ENCODE measurements at places on chromosomes 3 and 15. TPM values are rescaled to one million over a fixed set of nuclear protein-coding genes. Genes with fewer than 3 reads are reported as not detected.
A peak's percentile ranks its signal among the peaks of the same experiment; 100 is the strongest.

GRCh38 chr3:180926526-180926925 lies 14.1 kb downstream of the FXR1 start:
- no peaks in the 10 kb centered on the region for H3K27me3 ChIP-seq
- H3K36me3 ChIP-seq: peaks cover 15% of the 10 kb centered on the region
- H3K4me1 ChIP-seq: peaks cover 16% of the 10 kb centered on the region
- no peak overlapping the region for H3K4me3 ChIP-seq
- no peak for DNase-seq

GRCh38 chr3:38627956-38628355 lies 21.5 kb downstream of the SCN5A start:
- H3K27ac ChIP-seq: no peak overlapping the region
- no peak for DNase-seq
- peaks cover 6% of the 10 kb centered on the region for H3K27me3 ChIP-seq
- peaks cover 3% of the 10 kb centered on the region for H3K4me1 ChIP-seq
- no peak overlapping the region for H3K4me3 ChIP-seq

GRCh38 chr3:49754536-49754935 lies 30.8 kb upstream of the GMPPB start:
- no peak for DNase-seq
- no peaks in the 10 kb centered on the region for H3K27me3 ChIP-seq
- peaks cover 18% of the 10 kb centered on the region for H3K4me1 ChIP-seq
- no peak overlapping the region for H3K4me3 ChIP-seq

DNA sequence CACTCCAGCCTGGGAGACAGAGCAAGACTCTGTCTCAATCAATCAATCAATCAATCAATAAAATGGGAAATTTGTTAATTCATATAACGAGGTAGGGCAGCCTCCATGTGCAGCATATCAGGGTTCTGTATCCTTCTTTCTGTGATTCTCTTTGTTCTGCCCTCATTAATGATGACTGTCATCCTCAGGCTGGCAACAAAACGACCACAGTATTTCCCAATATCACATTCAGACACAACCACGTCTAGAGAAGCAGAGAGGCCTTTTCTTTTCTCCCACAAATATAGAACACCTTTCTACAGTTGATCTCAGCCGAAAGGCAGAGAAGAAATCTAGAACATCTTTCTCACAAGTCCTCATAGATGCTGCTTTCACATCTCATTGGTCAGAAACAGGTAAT lies 11.2 kb downstream of the CEP19 start:
- no peaks in the 10 kb centered on the region for H3K36me3 ChIP-seq
- H3K27me3 ChIP-seq: peaks cover 4% of the 10 kb centered on the region
- H3K27ac ChIP-seq: no peak overlapping the region
- H3K4me3 ChIP-seq: no peak overlapping the region
- H3K4me1 ChIP-seq: no peaks in the 10 kb centered on the region
- DNase-seq: no peak

DNA sequence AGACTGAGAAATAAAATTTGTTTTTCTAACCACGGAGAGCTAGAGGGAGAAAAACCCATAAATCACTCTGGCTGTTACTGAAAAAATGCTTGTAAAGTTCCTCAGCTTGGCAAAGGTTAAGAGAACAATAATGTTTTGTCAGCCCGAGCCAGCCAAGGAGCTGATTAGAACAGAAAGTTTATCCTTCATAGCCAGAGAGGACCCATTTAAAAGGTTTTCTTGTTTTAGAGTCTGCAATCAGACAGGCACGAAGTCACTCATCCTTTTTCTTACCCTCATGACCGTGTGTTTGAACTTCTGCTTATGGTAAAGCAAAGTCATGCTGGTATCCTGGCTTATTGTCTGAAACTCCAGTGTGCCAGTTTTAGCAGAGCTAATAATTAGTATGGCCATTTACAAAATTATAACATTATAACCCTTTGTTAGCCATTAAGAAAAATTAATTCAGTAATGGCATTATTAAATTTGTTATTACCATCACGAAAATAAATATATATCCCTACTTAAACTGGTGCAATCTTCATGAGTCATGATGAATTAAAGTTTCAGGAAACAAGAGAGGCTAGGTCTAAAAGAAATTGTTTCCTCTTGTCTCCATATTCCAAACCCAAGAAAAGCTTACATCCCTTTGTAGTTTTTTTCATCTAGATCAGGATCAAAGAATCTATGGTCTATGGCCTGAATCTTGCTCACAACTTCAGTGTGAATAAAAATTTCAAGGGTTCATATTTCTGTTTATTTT lies 13.5 kb upstream of the STXBP5L start:
- H3K4me1 ChIP-seq: peaks cover 19% of the 10 kb centered on the region
- DNase-seq: no peak
- peaks cover 17% of the 10 kb centered on the region for H3K27me3 ChIP-seq
- no peak overlapping the region for H3K27ac ChIP-seq

GRCh38 chr3:36843065-36844051 lies 79.0 kb upstream of the DCLK3 start:
- no peak overlapping the region for H3K4me3 ChIP-seq
- H3K27me3 ChIP-seq: no peaks in the 10 kb centered on the region
- no peak for DNase-seq
- no peak overlapping the region for H3K27ac ChIP-seq

DNA sequence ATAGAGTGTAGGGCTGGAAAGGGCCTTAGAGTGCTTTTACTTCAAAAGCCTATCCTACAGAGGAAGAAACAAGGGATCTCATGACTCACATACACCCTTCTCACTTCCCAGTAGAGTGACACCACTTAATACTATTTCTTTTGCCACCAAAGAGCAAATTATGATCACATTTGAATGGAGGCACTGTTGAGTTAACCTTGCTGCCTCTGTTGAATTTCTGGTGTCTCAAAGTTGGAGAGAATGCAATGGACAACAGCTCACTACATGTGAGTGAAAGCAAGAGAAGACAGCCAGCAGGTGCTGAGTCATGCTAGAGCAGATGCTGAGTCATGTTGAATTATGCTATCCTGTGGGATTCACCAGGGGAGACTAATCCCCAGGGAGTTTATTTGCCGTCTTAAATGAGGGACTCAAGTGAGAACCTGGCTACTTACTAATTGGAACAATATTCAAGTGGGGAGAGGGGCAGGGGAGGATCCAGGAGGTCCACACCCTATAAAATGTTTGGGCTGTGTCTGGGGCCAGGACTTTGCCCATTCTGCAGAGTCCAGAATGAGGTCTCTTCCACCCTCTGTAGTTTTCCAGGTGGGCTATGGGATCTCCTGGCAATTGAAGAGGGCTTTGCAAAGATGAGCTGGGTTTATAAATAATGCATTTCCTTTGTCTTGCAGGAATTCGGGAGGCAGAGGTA lies 35.8 kb downstream of the ST8SIA2 start:
- H3K4me1 ChIP-seq: no peaks in the 10 kb centered on the region
- H3K4me3 ChIP-seq: no peak overlapping the region
- no peak for DNase-seq
- no peaks in the 10 kb centered on the region for H3K36me3 ChIP-seq
- no peak overlapping the region for H3K27ac ChIP-seq
- no peaks in the 10 kb centered on the region for H3K27me3 ChIP-seq

DNA sequence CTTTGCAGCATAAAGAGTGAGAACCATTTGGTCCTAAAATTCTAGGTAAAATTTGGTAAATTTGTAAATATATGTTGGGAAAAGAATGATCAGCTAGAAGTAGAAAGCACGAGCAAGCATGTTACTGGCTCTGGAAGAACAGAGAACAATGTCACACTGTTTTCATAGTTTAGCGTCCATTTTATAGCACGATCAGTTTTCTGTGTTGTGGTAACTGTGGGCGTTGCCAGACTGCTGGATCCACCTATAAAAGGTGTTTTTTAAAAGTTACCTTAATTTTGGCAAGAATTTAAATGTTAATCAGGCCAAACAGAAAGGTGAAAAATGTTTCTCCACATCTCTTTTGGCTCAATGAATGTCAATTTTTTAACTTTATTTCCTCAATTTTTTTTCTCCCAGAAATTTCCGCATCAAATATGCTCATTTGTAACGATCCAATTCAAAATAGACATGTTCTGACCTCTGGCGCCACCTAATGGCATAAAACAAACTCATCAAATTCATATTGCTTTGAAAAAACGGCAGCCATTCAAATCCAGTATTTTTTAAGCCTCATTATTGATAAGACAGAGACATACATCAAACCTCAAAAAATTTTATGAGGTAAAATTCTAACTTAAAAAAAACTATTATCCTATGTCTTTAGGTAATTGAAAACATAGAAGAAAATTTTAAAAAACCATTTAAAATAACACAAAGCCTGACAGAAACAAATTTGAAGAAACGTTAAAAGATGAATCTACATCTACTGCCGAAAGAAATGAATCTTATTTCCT lies 5.5 kb upstream of the GP5 start:
- H3K27me3 ChIP-seq: no peaks in the 10 kb centered on the region
- H3K36me3 ChIP-seq: peaks cover 10% of the 10 kb centered on the region
- no peak for DNase-seq
- no peak overlapping the region for H3K4me3 ChIP-seq
- H3K27ac ChIP-seq: no peak overlapping the region

- H3K27ac ChIP-seq: no peak overlapping the region
- no peaks in the 10 kb centered on the region for H3K4me1 ChIP-seq
- DNase-seq: no peak
- H3K36me3 ChIP-seq: peaks cover 14% of the 10 kb centered on the region
- no peak overlapping the region for H3K4me3 ChIP-seq
Observed at GRCh38 chr3:72829701-72830100, 18.5 kb downstream of the SHQ1 start.

- no peak overlapping the region for H3K27ac ChIP-seq
- H3K4me3 ChIP-seq: no peak overlapping the region
- no peak for DNase-seq
- no peaks in the 10 kb centered on the region for H3K27me3 ChIP-seq
- H3K4me1 ChIP-seq: no peaks in the 10 kb centered on the region
- no peaks in the 10 kb centered on the region for H3K36me3 ChIP-seq
Observed at GRCh38 chr3:120798346-120798745, 55.8 kb downstream of the GTF2E1 start.

Gene WWTR1
- 97.4 TPM for total RNA-seq

Gene COL6A5
- 0.04 TPM for total RNA-seq

DNA sequence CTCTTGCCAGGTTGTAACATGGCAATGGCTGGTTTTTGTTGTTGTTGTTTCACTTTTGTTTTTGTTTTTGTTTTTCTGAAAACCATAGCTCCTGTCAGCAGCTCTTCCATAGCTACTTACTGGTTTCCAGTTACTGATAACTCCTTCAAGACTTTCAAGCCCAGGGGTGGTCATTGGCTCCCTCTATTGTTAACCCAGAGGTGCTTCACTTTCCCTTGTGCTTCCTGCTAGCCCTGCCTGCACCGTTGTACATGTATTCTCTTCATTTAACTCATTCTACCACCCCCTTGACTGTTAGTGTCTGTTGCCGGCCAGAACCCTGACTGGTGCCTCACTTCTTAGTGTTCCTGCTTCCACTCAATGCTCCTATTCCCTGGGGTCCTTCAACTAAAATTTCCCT lies 4.2 kb upstream of the TRAT1 start:
- H3K27ac ChIP-seq: no peak overlapping the region
- DNase-seq: no peak
- no peaks in the 10 kb centered on the region for H3K4me1 ChIP-seq
- H3K4me3 ChIP-seq: no peak overlapping the region

DNA sequence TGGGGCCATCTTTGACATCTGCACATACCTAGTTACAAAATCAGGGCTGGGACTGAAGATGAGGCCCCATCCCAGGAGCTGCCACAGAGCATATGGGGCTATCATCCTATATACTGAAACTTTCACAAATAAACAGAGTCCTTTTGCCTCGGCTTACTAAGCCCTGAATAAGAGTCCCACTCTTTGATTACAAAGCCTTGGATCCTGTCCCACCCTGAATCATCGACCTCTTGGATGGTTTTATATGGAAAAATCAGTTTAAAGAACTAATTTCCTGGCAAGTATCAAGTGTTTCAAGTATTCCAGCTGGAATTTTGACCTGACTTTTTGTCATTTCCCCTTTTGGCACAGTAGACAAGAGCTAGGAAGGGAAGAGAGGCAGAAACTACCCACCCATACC lies 331.3 kb upstream of the FRG2C start:
- H3K36me3 ChIP-seq: no peaks in the 10 kb centered on the region
- DNase-seq: no peak
- H3K27ac ChIP-seq: no peak overlapping the region
- H3K4me3 ChIP-seq: no peak overlapping the region

DNA sequence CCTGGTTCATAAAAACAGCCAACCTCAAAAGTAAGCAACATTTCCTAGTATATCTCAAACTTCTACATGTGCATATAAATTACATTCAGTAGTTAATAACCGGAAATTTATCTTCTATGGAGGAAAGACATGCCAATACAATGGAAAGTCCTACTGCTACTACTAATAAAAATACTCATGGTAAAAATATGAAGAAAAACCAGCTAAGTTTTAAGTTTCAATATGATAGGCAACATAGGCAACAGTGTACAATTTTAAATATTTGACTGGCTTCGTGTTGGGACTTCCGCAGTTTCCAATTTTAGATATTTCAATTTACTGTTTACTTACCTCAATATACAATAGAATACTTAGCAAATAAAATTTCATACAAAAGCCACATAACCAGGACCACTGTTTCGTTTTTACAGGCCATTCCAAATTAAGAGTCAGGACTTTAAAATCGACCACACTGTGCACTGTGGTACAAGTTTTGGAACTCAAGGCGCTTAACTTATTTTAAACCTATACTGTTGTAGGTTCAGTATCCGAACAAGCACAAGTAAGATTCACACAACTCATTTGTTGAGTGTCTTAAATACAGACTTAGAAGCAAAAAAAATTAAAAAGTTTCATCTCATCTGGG lies 2.9 kb downstream of the NAA50 start:
- peaks cover 36% of the 10 kb centered on the region for H3K4me1 ChIP-seq
- DNase-seq: no peak
- no peaks in the 10 kb centered on the region for H3K36me3 ChIP-seq
- H3K27me3 ChIP-seq: no peaks in the 10 kb centered on the region

- no peak overlapping the region for H3K4me3 ChIP-seq
- peak overlapping the region; percentile 85 for H3K27ac ChIP-seq
- peaks cover 24% of the 10 kb centered on the region for H3K4me1 ChIP-seq
- H3K27me3 ChIP-seq: no peaks in the 10 kb centered on the region
- H3K36me3 ChIP-seq: peaks cover 56% of the 10 kb centered on the region
- no peak for DNase-seq
Observed at GRCh38 chr3:58102976-58103451, 94.8 kb downstream of the FLNB start.

- no peaks in the 10 kb centered on the region for H3K36me3 ChIP-seq
- H3K27ac ChIP-seq: peak overlapping the region; percentile 86
- H3K27me3 ChIP-seq: no peaks in the 10 kb centered on the region
- H3K4me3 ChIP-seq: no peak overlapping the region
- H3K4me1 ChIP-seq: peaks cover 47% of the 10 kb centered on the region
Observed at GRCh38 chr3:112671930-112672715, 31.2 kb upstream of the CCDC80 start.

DNA sequence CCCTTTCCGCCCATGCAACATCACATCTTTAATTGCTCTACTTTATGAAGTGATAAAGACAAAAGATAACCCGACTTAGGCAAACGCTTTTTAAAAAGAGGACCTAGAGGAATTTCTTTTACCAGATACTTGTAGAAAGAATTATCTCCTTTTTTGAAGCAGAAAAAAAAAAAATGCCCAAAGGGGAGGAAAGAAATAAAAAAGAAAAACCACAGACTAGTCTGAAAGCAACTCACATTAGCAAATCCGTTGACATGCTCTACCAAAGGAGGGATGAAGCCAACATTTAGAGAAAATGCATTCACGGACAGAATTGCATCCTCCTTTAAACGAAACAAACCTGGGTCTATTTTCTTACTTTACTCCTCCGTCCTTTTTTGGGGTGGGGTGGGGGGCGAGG lies 213.6 kb downstream of the MEIS2 start:
- peaks cover 91% of the 10 kb centered on the region for H3K4me1 ChIP-seq
- no peaks in the 10 kb centered on the region for H3K27me3 ChIP-seq
- peaks cover 17% of the 10 kb centered on the region for H3K36me3 ChIP-seq
- peak overlapping the region; percentile 76 for H3K4me3 ChIP-seq
- no peak for DNase-seq

All from mesothelial cell of epicardium (in vitro differentiated cells).